ENCODE measurements at places on chromosomes 3 and 15.
A peak's percentile ranks its signal among the peaks of the same experiment; 100 is the strongest.

DNA sequence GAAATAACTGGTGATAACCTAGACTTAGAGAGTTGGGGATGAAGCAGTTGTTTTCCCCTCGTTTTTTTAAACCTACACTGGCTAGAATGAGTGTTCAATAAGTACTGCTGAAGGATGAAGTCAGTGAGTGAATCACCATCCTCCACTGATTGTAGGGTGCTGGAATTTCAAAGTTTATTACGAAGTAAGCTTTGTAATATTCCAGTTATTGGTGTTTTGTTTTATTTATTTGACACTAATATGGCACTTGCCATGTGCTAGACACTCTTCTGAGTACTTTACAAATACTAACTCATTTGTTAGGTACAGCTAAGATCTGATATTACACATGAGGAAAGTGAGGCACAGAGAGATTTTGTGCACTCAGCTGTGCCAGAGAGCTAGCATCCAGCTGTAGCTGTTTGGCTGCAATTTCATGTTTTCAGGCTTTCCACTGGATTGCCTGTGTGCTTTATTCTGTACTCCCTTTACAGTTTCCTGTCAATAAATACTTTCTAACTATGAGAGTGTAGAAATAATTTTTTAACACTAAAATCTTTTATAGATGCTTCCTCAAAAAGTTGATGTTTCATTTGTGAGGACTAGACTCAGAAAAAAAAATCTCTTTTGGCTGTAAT is 5.8 kb downstream of the MAP2K5 start:
- no peak for DNase-seq

DNA sequence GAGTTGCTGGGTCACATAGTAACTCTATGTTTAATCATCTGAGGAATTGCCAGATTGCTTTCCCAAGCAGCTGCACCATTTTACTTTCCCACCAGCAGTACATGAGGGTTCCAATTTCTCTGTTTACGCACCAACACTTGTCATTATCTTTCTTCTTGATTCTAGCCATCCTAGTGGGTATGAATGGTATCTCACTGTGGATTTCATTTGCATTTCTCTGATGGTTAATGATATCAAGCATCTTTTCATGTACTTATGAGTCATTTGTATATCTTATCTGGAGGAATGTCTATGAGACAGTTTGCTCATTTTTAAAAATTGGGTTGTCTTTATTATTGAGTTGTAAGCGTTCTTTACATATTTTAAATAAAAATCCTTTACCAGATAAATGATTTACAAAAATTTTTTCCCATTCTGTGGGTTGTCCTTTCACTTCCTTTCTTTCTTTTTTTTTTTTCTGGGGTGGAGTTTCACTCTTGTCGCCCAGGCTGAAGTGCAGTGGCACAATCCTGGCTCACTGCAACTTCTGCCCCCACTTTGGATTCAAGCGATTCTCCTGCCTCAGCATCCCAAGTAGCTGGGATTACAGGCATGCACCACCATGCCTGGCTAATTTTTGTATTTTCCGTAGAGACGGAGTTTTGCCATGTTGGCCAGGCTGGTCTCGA is 8.9 kb upstream of the SGO1 start:
- no peak for DNase-seq

- no peak for DNase-seq
Measured at GRCh38 chr3:87796137-87796842, 262.5 kb downstream of the CGGBP1 start.

- no peak for DNase-seq
Measured at GRCh38 chr15:74053517-74053916, 28.8 kb downstream of the GOLGA6A start.

- no peak for DNase-seq
Measured at GRCh38 chr15:51085764-51086163, 8.9 kb downstream of the TNFAIP8L3 start.

GRCh38 chr3:50533316-50533715 is 29.9 kb upstream of the CACNA2D2 start:
- no peak for DNase-seq

GRCh38 chr3:94520364-94520763 is 457.5 kb downstream of the NSUN3 start:
- no peak for DNase-seq

GRCh38 chr15:75138016-75138999 is 63.4 kb upstream of the C15orf39 start:
- no peak for DNase-seq

GRCh38 chr15:64038878-64039610 is 7.2 kb downstream of the DAPK2 start:
- no peak for DNase-seq

GRCh38 chr15:71455107-71455506 is 339.8 kb downstream of the THSD4 start:
- no peak for DNase-seq

DNA sequence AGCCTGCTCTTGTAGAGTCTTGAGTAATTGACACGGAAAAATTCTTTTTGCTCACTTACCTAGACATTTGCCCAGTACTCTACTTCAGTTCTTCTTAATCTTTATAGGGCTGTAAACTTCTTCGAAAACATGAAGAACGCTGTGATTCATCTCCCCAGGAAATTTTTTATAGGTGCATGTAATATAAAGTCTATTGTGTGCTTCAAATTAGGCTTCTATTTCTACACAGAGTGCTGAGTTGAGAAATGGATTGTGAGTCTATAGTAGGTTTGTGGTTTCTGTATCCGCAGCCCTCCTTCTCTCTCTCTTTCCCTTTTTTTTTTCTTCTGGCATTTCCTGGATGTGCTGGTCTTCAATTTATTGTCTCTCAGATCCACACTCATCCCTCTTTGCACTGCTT is 183.3 kb upstream of the DCBLD2 start:
- DNase-seq = no peak

DNA sequence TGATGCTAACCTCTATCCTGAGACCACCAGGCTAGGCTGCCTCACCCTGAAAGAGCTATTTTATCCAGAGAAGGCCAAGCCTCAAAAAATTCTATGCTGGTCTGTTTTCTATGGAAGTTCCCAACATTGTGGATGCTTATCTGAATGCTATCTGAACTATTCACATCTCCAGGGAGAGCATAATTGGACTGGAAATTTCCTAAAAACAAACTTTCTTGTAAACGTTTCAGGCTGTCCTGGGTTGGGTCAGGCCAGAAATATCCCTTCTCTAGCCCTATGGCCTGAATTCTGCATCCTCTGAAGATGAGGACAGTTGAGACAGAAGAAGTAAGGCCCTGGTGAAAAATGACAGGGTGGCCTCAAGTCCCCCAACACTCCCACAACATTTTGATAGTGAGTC is 706.4 kb upstream of the NR2F2 start:
- DNase-seq = no peak

DNA sequence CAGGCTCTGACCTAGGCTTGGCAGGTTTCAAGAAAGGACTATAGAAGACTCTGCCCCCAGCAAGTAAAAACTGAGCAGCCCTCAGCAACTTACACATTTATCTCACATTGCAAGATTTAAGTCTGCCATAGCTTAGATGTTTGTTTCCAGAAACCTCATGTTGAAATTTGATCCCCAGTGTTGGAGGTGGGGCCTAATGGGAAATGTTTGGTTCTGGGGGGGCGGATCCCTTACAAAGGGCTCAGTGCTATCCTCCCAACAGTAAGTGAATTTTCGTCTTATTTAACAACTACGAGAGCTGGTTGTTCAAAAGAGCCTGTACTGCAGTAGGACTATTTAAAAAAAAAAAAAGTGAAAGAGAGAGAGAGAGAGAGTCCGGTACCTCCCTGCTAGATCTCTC is 125.2 kb upstream of the PROK2 start:
- DNase-seq = no peak

DNA sequence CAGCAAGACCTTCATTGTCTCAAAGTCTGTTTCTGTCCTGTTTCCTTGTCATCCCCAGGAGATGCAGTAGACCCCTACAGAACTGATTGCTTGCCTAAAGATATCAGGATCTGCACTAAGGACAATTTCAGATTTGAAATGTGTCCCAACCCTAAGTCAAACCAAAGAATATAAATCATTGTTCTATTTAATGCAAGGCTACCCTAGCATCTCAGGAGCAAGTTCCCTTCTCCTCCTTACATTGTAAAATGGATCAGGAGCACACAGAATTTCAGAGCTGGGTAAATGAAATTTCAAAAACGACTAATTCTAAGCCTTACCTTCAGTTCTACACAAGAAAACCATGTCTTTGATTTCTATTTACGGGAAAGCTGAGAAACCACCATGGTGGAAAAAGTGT is 360.9 kb upstream of the KCNH8 start:
- no peak for DNase-seq

DNA sequence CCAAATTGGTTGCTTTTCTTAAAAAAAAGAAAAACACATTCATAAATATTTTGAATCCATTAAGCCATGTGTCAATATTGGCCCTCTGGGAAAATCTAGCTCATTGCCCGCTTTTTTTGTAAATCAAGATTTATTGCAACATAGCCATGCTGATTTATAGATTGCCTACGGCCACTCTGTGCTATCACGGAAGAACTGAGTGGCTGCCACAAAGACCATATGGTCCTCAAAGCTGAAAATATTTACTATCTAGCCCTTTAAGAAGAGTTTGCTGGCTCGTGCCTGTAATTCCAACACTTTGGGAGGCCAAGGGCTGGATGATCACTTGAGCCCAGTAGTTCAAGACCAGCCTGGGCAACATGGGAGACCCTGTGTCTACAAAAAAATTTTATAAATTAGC is 45.9 kb downstream of the IL5RA start:
- no peak for DNase-seq

DNA sequence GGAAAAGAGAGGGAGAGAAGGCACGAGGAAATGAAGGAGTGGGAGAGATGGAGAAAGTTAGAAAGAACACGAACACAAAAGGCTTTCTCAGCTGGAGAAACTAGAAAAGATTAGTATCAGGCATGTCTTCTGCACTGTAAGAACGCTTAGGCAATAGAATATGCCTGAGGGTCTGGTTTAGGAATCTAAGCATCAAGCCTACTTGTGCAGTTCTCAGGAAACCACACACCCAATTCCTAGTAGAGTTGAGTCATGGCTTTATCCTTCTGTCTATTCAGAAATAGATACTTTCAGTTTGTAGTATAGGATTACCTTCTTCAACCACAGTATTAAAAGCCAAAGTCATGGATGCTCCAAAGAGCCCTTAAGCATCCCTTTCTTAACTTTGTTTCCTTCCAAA is 969.4 kb downstream of the NTRK3 start:
- DNase-seq = no peak

- DNase-seq = no peak
Measured at GRCh38 chr3:119613872-119614271, 16.2 kb downstream of the PLA1A start.

GRCh38 chr15:64634027-64634426 is 141.4 kb downstream of the RBPMS2 start:
- DNase-seq = peak; percentile 46

GRCh38 chr3:59809016-59809415 is 759.2 kb upstream of the CFAP20DC start:
- DNase-seq = no peak

GRCh38 chr3:132564070-132564465 is 33.0 kb upstream of the ACKR4 start:
- DNase-seq = no peak

GRCh38 chr15:80367094-80367493 is 37.1 kb upstream of the ARNT2 start:
- DNase-seq = no peak

DNA sequence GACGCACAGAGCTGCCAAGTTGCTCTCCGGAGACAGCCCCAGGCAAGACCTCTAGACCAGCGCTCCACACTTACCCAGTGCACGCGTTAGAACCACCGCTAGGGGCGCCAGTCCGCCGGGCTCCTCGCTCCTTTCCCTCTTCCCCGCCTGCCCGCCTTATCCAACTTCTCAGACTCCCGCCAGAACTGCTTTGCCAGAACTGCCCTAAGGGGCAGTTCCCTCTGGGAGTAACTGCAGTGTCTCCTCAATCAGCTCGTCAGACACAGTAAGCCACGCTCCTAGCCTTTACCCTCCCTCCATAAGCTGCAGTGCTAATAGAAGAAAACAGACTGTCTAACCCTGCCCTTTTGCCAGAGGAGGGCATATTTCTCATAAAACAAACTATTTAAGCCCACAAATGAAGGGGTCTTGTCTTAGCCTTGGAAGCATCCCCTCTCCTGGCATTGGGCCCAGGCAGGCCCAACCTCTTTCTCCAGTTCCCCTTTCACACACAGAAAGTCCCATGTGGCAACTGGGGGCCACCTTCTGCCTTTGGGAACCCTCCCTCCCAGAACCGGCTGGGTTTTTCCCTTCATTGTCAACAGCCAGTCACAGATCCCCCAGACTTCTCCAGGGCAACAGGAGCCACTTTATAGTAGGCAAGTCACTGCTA is 3.7 kb downstream of the BMF start:
- DNase-seq = peak; percentile 57

DNA sequence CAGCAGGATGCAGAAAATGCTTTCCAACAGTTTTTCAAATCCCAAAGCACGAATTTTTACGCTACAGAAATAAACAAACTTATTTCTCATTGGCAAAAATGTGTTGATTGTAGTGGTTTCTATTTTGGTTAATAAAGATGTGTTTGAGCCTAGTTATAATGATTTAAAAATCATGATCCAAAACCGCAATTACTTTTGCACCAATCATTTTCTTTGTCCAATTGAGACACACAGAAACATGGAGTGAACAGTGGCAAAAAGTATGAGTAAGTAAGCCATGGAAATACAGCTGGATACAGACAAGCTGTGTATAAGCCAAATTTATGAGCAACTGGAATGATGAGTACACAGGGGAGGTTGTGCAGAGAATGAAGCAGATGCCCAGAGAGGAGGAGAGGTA is 427.9 kb downstream of the NTRK3 start:
- no peak for DNase-seq

- DNase-seq = no peak
Measured at GRCh38 chr3:115186351-115187148, 39.5 kb upstream of the ZBTB20 start.

DNA sequence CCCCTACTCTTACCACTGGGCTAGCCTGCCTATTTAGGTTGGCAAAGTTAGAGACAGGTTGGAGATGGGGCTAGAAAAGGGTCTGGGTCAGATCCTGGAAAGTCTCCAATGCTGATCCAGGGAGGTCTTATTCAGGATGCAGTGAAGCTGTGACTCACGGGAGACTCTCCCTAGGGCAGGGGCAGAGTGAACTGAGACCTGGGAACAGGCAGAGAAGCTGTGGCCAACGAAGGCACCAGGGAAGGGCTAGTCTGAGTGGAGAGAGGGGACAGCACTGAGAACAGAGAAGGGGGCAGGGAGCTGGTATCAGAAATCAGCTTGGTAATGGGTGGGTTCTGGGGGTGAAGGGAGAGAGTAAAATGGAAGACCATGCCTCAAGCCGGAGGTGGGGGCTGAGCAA is 2.2 kb downstream of the LTF start:
- no peak for DNase-seq

GRCh38 chr3:161349529-161350312 is 21.6 kb downstream of the SPTSSB start:
- peak; percentile 62 for DNase-seq

DNA sequence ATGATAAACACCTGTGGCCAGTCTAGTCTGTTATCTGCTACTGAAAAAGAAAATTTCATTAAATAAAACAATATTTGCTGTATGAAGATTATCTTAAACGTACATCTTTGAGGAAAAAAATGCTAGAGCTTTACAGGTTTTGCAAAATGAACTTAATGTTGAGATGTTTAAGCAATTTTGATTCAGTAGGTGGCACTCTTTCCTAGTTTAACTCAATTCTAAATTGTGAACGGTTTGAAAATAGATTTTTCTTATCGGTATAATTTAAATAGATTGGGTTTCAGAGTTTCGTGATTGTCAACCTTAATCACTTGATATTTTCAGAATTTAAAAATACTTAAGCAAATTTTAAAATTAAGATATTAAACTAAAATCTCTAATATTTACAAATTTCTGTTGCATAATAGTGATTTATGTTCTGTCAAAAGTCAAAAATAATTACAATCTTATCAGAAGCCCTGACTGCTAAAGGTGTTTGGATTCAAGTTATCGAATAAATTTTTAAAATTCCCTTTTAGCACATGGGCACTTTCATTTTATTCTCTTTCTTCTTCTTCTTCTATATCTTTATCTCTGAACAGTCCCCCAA is 7.0 kb upstream of the RNF111 start:
- DNase-seq = peak; percentile 40
